Activated CD4-positive, alpha-beta memory T cell treated with anti-CD3 and anti-CD28 coated beads, Interleukin-2, amount 10 ng/mL, durations not matched to agents 7 days and 5 days (primary cell): ENCODE measurements at places on chromosomes 7 and 10.

- DNase-seq, result no peak
- no peaks in the 10 kb centered on the region for H3K36me3 ChIP-seq
- no peak overlapping the region for H3K27ac ChIP-seq
- no peaks in the 10 kb centered on the region for H3K4me1 ChIP-seq
- H3K4me3 ChIP-seq, result no peak overlapping the region
- H3K27me3 ChIP-seq, result peaks cover 2% of the 10 kb centered on the region
Measured at GRCh38 chr7:108328174-108328651, 128.0 kb downstream of the NRCAM start.

GRCh38 chr7:98641646-98642500, 24.8 kb downstream of the NPTX2 start:
- no peaks in the 10 kb centered on the region for H3K4me1 ChIP-seq
- no peak for DNase-seq
- H3K27me3 ChIP-seq, result no peaks in the 10 kb centered on the region
- no peak overlapping the region for H3K4me3 ChIP-seq
- H3K36me3 ChIP-seq, result no peaks in the 10 kb centered on the region

DNA sequence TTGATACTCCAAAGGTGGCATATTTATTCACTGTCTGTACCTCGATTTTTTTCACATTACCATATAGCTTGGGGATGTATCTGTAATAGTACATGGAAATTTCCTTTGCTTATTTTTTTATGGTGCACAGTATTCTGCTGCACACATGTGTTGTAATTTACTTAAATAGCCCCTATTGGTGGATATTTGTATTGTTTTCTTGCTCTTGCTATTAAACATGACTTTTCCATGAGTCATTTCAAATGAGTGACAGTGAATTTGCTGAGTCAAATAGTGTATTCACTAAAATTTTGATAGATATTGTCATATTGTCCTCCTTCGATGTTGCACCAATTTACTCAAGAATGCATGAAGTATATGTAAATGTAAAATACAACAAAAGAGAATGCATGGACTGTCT, 122.7 kb upstream of the STEAP4 start:
- H3K27me3 ChIP-seq, result no peaks in the 10 kb centered on the region
- no peaks in the 10 kb centered on the region for H3K36me3 ChIP-seq
- no peaks in the 10 kb centered on the region for H3K4me1 ChIP-seq
- no peak overlapping the region for H3K4me3 ChIP-seq
- H3K27ac ChIP-seq, result no peak overlapping the region

DNA sequence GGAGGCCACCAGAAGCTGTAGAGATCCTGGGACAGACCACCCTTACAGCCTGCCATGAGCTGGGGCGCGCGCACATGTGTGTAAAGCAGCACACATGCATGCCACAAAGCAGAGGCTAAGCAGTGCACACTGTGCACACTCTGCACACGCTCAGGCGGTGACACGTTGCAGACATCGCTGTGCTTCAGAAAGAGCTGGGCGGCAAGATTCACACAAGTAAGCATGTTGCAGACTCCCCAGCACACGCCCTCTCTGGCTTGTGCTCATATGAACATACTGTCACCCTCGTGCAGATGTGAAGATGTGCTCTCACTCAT, 478.9 kb downstream of the DNAJB6 start:
- H3K36me3 ChIP-seq, result no peaks in the 10 kb centered on the region
- H3K4me1 ChIP-seq, result no peaks in the 10 kb centered on the region
- no peak overlapping the region for H3K4me3 ChIP-seq
- H3K27me3 ChIP-seq, result no peaks in the 10 kb centered on the region
- no peak overlapping the region for H3K27ac ChIP-seq

GRCh38 chr7:132653366-132653930, 77.2 kb upstream of the PLXNA4 start:
- no peak for DNase-seq
- H3K36me3 ChIP-seq, result peaks cover 5% of the 10 kb centered on the region
- no peak overlapping the region for H3K27ac ChIP-seq
- H3K4me1 ChIP-seq, result peaks cover 38% of the 10 kb centered on the region
